ENCODE measurements at places on chromosomes 5 and 9.

- no peak for DNase-seq
Observed at GRCh38 chr9:90839183-90839728, 37.6 kb downstream of the SYK start.

DNA sequence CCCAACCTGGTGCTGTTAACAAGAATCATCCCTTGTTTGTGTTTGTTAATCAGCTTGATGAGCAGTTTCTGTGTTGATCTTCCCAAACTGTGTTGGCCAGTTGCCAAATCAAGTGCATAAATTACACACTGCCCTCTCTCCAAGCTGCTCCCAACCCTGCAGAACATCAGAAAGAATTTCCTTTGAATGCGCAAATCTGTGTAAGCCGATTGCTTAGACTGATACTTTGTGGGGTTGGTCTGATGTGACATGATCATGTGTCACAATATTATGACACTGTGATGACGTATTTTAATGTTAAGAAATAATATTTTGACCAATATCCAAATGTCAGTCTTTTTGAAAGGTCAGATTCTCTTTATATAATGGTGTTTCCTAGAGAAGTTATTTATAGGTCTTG is 766.4 kb upstream of the WWC1 start:
- no peak for DNase-seq

DNA sequence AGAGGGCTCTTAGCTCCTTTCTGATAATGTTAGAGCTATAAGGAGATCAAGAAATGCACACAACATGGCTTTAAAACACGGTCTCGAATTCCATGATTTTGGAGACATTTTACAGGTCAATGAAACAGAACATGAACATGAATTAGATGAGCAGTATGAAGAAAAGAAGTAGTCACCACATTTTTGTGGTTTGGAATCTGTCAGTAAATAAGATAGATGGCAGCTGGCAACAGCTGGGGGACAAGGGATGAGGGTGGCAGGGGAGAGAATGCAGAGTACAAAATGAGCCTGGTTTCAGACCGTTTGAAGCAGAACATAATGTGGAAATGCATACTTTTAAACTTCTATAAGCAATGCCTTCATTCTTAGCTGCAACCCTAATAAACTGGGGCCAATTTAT is 107.1 kb downstream of the OXCT1 start:
- DNase-seq: no peak

DNA sequence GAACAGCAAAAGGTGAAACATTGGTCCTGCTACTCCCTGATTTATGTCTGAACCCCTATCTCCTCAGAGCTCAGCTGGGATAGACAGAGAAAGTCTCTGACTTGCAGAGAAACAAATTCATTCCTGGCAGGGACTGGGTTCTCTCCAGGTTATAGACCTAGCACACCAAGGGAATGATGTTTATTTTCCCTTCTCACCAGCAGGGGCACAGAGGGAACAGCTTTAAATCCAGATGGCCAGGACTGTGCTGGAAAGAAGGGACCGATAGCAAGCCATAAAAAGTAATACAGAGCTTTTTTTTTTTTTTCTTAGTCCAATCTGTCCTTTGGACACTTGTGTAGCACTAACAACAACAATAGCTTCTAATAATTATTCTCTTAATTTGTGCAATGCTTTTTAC is 141.1 kb upstream of the C9orf72 start:
- no peak for DNase-seq

DNA sequence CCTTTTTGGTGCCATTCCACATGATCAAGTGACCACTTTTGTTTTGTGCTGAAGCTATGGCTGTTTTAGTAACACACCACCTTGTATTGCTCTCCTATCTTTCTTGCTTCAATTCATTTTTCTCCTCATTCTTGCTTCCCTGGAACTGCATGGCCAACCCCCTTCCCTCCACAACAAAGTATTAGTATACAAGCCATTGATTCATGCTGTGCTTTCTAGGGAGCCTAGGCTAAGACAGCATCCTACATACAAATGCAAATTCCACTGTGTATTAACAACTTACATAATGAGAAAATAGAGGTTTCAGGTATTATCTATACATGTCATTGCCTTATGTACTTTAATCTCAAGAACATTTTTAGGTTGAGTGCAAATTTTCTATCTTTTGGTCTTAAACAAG is 141.1 kb downstream of the EFNA5 start:
- DNase-seq: no peak

- DNase-seq: no peak
Observed at GRCh38 chr5:58860680-58861079, 277.8 kb downstream of the RAB3C start.

GRCh38 chr9:75812141-75812540 is 78.3 kb upstream of the PCSK5 start:
- DNase-seq: no peak

GRCh38 chr5:93421468-93421867 is 159.6 kb downstream of the NR2F1-AS1 start:
- no peak for DNase-seq

- DNase-seq: no peak
Observed at GRCh38 chr9:134566196-134566847, 75.3 kb upstream of the COL5A1 start.

GRCh38 chr5:143014017-143014651 is 244.0 kb downstream of the ARHGAP26 start:
- DNase-seq: no peak

DNA sequence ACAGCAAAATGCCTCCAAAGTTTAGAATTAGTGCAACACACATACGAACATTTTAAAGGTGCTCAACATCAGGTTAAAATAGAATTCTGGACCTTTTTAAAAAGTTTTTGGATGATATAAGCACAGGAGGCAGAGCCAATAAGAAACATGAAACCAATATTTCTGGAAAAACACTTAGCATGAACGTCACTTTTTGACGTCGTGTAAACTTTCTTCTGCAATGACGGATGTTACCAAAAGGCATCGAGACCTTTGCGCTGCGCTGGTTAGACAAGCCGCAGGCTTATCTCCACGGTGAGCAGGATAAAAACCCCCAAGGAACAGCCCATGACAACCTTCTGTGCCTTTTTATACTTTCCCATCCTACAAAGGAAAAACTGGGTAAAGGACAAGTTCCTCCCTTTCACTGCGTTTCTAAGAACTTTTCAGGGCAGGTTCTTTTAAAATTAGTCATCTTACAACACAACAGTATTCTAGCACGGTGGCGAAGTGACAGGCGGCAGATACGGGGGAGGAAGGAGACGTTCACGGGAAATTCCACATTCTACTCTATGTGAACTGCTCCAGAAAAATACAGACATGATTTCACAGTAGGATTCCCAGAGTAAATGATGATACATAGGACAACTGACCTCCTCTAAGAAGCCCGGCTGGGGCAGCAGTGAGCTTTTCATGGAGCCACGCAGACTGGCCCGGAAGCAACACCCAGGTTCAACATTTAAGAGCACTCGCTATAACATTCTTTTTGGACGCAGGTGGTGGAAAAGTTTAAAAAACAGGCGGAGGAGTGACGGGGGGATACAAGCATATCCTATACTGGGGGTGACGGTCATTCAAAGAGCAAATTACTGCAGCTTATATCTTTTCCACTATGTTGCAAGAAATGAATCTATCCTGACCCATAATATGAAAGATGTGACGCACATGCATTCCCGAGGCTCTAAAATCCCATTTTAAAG is 52.4 kb downstream of the USP20 start:
- peak; percentile 48 for DNase-seq

DNA sequence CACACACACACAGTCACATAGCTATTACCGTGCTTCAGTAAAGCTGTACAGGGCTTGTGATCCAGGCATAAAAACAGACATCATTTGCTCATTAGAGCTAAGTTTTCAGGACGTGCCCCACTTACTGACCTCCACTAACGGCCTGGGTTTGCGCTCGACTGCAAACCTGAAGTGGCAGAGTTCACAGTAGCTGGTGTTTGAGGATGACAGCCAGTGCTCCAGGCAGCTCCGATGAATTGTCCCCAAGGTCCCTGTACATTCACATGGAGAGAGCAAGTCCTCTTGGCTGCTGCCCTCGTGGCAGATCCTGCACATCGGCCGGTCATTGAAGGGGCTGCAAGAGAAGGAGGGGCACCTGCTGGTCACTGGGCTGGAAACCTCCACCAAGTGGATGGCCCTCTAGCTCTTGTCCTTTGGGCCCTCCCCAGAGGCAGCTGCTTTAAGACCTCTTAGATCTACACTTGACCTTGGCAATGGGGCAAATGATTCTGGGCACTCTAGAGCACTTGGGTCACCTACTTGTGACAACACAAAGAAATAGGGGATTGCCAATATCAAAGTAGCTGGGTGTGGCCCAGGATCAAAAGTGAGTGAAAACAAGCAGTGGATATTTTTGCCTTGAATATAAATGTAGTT is 115.4 kb downstream of the MARCHF3 start:
- DNase-seq: no peak

GRCh38 chr9:73270967-73271721 is 119.5 kb downstream of the ANXA1 start:
- DNase-seq: no peak

DNA sequence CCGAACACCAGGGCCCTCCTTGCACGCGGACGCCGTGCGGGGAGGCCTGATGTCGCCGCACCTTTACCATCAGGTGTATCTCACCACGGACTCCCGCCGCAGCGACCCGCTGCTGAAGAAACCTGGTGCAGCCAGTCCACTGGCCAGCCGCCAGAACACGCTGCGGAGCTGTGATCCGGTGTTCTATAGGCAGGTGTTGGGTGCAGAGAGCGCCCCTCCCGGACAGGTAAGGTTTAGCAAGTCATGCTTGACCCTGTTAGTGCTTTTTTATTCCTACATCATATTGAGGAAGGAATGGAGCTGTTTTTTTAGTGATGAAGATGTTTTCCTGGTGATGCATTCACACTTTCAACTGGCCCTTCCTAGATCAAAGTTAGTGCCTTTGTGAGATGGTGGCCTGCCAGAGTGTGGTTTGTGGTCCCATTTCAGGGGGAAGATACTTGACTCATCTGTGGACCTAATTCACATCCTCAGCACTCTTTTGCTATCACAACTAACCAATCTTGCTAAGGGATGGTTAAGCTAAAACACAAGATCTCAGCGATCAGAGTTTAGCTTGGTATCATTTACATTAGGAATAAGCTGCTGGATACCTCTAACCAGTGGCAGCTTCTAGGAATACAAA is 2.7 kb downstream of the PCDHGC3 start:
- no peak for DNase-seq

Data from memory B cell (primary cell).